ENCODE measurements at places on chromosomes 2 and 18.

DNA sequence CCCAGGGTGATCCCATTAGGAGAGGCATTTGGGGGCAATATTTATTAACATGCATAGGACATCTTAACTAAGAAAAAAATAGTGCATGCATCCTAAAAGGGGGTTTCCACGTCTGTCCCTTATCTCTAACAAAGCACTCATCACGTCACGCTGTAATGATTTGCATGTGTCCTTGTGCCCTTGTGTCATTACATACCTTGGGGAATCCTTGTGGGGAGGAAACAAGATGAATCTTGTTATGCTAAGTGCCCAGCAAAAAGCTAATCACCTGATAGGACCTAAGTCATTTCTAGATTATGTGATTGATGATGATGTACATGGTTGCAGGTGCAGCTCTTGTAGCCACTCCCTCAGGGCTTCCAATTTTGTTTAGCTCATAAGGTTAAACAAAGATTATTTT lies 250.9 kb downstream of the FBXO15 start:
- no peak for DNase-seq

DNA sequence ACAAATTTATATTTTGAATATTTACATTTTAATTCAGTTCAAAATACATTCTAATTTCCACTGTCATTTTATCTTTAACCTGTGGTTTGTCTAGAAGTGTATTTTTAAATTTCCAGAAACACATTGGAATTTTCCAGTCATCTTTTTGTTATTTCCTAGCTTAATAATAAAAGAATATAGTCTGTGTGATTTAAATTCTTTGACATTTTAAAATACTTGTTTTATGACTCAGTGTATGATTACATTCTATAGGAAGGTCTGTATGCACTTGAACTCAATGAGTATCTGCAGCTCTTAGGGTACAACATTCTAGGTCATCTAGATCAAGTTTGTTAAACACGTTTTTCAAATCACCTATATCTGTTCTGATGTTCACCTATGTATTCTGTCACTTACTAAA lies 88.3 kb upstream of the MBOAT2 start:
- DNase-seq = no peak

DNA sequence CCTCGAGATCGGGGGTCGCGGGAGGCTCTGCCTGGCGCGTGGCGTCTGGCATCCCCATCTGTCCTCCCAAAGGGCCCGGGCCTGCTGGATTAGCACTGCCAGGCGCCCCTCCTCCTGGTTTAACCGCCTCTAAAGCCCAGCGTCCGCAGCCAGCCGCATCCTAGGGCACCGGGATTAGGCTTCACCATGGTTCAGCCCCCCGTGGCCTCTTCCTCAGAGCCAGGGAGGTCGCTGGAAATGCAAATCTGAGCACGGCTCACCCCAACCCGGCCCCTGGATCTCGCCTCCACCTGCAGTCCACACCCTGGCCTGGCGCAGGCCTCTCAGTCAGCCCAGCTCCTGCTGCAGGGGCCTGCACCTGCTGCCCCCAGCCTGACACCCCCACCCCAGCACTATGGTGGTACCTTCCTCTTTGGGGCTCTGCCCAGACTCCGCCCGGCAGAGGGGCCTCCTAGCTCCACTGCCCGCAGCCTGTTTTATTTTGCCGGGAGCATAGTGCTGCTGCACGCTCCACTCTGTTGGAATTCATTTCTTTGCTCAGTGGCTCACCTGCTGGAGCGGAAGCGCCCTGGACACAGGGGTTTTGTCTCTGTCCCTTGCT lies 13.2 kb downstream of the PRELID3A start:
- DNase-seq = no peak

DNA sequence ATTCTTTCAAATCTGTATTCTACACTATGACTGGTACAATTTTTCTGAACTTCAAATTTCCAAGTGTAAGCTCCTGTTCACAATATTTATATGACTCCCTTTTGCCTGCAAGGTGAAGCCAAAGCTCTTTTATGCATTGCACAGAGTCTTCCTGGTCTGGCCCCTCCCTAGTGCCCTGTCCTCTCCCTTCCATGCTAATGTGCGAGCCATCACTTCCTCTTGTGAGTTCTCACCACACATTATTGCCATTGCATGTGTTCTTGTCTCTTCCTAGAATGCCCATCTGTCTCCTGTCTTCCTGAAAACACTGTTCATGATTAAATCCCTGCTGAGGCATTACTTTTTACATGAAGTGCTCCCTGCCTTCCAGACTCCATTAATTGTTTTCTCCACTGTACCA lies 169.9 kb downstream of the MC4R start:
- no peak for DNase-seq

DNA sequence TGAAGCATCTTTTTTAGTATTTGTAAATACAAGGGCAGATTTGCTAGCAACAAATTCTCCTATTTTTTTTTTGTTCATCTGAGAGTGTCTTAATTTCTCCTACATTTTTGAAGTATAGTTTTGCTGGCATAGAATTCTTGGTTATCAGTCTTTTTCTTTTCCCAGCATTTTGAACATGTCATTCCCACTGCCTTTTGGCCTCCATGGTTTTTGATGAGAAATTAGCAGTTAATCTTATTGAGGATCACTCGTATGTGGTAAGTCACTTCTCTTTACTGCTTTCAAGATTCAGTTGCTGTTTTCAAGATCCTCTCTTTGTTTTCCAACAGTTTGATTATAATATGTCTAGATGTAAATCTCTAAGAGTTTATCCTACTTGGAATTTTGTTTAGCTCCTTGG lies 16.9 kb upstream of the RNF149 start:
- no peak for DNase-seq

DNA sequence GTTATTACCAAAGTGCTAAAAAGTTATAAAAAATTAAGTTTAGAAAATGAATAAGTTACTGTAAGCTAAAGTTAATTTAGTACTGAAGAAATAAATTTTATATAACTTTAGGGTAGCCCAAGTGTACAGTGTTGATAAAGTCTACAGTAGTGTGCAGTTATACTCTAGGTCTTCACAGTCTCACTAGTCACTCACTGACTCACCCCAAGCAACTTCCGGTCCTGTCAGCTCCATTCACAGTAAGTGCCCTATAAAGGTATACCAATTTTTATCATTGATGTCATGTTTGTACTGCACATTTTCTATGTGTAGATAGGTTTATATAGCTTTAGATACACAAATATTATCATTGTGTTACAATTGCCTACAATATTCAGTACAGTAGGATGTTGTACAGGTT lies 518.3 kb upstream of the PIK3C3 start:
- no peak for DNase-seq

- no peak for DNase-seq
Measured at GRCh38 chr2:63613391-63613901, 24.7 kb downstream of the MDH1 start.

- DNase-seq = no peak
Measured at GRCh38 chr18:51092117-51092516, 62.1 kb downstream of the SMAD4 start.

GRCh38 chr2:175887776-175888175 lies 114.3 kb downstream of the LNPK start:
- DNase-seq = no peak

GRCh38 chr2:10027660-10028330 lies 15.6 kb upstream of the KLF11 start:
- no peak for DNase-seq

- no peak for DNase-seq
Measured at GRCh38 chr2:233935426-233935825, 18.3 kb downstream of the TRPM8 start.

- DNase-seq = no peak
Measured at GRCh38 chr2:88955607-88956006, 264.1 kb downstream of the RPIA start.

DNA sequence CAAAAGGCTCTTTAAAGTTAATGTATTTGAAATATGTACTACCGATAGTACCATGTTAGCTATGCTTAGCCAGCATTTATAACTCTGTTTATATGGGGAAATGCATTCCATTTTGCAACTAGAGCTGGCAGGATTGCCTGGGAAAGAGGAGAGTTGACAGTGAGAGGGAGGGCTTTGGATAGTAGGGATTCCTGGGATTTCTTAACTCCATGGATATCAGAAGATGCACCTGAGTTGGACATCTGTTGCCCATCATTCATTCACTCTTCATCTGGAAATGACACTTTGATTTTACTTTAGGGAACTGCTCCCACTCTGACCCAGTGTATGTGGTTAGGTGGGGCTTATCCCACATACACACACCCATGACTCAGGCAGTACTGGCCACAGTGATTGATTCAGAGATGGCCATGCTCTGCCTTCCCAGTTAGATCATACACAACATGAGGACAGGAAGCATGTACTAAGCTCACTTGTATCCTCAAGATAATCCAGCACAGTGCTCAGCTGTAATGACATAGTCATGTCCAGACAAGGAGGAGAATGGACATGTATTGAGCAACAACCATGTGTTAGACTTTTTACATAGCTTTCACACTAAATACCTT lies 248.8 kb downstream of the MREG start:
- DNase-seq = no peak

DNA sequence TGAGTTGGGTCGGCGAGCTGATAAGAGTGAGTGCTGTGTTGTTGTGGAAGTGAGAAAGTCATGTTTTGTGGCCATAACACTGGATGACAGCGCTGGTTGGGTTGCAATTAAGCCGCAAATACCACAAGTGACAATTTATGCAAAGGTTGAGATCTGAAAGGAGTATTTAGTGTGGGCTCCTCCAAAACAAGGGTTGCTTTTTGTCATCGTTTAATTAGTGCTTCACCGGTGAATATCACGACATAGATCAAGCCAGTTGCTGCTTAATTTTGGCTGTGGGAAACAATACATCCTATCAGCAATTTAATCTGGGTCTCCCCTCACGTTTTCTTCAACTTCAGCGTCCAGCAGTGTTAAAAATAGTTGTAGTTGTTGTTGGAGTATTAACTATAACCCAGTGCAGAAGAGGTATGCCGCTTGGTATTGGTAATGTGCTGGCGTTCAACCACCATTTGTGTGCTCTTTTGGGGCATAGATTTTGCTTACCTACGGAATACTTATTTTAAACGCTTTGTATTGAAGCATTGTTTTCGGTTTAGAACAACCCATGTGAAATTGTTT lies 662 bp downstream of the ACVR2A start:
- no peak for DNase-seq

GRCh38 chr18:59624369-59624765 lies 72.9 kb downstream of the CCBE1 start:
- DNase-seq = no peak

DNA sequence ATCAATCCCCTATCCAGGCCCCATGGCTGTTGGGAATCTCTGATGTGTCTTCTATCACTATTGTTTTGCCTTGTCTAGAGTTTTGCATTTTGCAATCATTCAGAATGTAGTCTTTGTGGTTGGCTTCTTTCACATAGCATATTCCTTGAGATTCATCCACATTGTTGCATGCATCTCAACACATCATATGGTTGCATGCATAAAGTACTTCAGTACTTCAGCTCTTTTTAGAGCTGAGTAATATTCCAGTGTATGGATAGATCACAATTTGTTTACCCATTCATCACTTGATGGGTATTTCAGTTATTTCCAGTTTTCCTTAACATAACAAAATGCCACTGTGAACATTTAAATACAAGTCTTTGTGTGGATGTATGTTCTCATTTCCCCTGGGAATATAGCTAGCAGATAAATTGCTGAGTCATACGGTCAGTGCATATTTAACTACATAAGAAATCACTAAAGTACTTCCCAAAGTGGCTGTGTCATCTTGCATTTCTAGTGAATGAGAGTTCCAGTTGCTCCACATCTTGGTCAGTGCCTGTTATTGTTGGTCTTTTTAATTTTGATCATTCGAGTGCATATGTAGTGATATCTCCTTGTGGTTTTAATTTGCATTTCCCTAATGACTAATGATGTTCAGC lies 138.8 kb downstream of the BCL11A start:
- no peak for DNase-seq

GRCh38 chr2:102514061-102514785 lies 41.2 kb downstream of the SLC9A4 start:
- no peak for DNase-seq

DNA sequence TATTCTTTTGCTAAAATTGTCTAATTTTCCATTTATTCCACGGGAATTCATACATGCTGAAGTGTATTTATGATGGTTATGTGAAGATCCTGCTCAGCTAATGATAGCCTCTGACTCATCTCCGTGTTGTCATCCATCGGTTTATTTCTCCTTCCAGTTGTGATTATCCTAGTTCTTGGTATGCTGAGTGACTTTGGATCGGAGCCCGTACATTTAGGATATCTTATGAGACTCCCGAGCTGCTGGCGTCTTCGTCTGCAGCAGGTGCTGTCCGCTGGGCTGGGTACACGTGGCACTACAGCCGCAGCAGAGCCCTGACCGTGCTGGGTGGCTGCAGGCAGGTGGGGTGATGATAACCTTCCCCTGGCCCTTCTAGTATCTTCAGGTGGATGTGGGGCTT lies 40.1 kb upstream of the GALR1 start:
- DNase-seq = no peak

GRCh38 chr2:137500599-137500998 lies 463.7 kb upstream of the HNMT start:
- DNase-seq = no peak

DNA sequence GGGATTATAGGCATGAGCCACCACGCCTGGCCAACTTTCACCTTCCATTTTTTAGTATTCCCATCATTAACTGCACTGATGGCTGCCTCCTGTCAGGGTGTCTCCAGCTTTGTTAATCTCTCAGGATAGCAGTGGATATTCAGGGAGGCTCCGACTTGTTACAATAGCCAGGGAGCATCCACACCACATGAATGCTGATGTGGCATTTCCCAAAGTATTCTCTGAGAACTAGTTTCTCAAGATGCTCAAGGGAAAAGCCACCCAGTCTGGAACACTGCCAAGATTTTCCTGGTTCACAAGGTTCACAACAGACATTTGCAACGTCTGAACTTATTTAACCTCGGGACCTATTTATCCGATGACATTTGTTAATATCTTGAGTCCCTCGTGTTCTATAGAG lies 33.8 kb downstream of the ZNF519 start:
- no peak for DNase-seq

GRCh38 chr2:96095116-96095636 lies 21.2 kb downstream of the ADRA2B start:
- no peak for DNase-seq

DNA sequence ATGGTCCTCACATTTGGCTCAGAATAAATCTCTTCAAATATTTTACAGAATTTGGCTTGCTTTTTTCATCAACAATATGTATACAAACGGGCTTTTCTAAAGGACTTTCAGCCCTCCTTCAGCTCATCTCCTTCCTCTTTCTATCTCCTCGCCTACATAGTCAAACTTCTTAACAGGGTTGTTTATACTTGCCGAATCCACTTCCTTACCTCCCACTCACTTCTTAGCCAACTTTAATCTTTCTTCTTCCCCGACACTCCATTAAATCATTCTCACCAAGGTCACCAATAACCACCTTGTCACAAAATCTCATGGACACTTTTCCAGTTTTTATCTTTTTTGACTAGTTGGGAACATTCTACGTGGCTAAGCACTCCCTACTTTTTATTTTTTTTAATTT lies 325.2 kb downstream of the PLCL1 start:
- no peak for DNase-seq

Measured in stimulated activated CD4-positive, alpha-beta T cell treated with anti-CD3 and anti-CD28 coated beads, Interleukin-2, amount 100 ng/mL, for 4 hours (primary cell).